ENCODE measurements at places on chromosomes 7 and 10.

DNA sequence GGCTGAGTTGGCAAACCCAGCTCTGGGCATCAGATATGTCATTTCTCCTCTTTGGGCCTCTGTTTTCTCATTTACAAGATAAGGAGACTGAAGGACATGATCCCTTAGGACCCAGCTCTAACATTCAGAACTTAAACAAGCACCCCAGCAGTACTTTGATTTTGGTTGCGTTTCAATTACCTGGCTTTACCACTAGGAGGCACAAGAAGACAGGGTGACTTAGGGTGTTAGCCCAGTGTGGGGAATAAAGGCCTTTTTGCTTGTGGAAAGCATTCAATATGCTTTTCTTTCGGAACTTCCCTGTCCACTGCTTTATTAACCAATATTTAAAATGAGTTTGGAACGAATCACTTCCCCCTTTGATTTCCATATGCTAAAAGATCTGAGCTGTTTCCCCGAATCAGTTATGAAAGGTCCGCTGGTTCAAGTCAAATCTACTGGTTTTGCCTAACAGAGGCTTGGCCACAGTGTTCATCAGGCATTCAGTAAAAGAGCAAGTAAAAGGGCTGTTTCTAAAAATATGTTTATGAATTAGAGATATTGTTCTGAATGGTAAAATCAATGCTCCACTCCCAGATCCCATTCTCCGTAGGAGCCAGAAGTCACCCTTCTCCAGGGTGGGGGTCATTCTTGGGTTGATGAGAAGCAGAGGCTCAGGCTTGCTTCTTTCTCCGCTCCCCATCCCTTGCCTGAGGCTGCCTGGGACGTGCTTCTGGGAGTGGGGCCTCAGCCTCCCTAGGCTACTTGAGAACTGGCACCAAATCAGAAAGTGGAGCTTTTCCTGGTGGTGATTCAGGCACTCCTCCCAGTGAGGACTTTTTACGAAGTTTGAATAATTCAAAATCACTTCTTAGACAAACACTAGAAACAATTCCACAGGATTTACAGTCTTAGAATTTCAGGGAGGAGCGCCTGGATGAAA, 105.5 kb downstream of the MYOF start:
- peak; percentile 67 for DNase-seq

GRCh38 chr7:103937680-103938079, 51.8 kb downstream of the RELN start:
- DNase-seq = no peak

DNA sequence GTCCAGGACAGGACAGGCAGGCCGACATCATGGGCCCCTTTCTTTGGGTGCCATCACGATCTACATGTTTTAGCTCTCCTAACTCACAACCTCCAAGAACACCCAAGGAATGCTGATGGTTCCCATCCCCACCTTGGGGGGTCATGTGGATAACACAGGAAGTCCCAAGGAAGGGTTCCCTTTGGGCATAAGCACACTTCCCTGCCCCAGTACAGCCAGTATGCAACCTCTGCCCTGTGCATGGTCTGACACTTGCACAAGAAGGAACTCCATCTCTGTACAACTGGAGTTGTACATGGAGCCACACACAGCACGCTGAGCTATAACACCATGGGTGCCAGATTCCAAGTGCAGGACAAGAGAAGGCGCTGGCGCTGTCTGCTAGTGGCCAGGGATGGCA, 11.0 kb downstream of the MAT1A start:
- DNase-seq = no peak

GRCh38 chr10:87550741-87551140, 46.0 kb downstream of the MINPP1 start:
- no peak for DNase-seq

Measured in activated CD4-positive, alpha-beta T cell treated with anti-CD3 and anti-CD28 coated beads, Interleukin-2, amount 10 ng/mL, durations not matched to agents 7 days and 5 days (primary cell).